ENCODE measurements at places on chromosomes 4 and X.

DNA sequence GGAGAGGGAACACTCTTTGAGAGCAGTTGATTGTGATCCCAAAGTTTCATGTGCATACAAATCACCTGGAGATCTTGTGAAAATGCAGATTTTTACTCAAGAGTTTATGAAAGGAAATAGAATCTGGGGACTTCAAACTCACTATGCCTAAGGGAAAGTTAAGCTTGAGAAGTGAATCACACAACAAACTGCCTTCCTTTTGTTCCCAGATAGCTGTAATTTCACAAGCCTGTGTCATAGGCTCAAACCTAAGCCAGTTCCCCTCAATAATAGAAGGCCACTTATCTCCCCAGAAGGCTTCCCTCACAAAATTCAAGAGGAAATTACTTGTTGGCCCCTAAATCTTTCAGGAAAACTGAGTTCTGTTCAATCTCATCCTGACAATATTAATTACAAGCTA is 132.8 kb upstream of the MAGEB16 start:
- DNase-seq: no peak

- peak; percentile 66 for DNase-seq
These were observed 545 bp downstream of the DOCK11 start for GRCh38 chrX:118495958-118496762.

DNA sequence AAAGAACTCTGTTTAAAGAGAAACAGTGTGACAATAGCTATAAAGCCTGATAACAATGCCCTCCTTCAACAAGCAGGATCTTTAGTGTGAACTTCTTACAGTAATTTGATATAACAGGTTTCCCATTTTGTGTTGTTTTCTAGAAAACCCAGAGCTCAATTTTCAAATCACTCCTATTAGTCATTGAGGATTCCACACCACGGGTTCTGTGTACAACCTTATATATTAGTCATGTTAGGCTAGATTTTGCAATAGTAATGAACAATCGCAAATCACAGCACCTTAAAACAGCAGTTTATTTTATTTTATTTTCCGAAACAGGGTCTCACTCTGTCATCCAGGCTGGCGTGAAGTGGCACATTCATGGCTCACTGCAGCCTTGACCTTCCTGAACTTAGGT is 1020.9 kb upstream of the INTU start:
- DNase-seq: no peak

GRCh38 chr4:158201876-158202275 is 8.4 kb upstream of the TMEM144 start:
- DNase-seq: no peak

DNA sequence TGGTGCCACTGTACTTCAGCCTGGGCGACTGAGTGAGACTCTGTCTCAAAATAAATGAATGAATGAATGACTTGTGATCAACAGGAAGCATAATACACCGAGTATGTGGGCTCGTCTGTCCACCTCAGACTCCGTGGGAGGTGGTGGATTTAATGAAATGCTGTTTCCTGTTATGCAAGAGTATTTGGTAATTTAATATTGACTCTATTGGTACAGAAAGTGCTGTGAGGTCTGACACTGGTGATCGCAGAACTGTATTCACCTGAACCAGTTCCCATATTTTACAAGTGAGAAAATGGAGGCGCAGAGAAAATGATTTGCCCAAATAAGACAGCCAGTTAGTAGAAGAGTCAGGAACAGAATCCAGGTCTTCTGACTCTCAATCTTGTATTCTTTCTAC is 423.3 kb downstream of the RAPGEF2 start:
- DNase-seq: no peak

DNA sequence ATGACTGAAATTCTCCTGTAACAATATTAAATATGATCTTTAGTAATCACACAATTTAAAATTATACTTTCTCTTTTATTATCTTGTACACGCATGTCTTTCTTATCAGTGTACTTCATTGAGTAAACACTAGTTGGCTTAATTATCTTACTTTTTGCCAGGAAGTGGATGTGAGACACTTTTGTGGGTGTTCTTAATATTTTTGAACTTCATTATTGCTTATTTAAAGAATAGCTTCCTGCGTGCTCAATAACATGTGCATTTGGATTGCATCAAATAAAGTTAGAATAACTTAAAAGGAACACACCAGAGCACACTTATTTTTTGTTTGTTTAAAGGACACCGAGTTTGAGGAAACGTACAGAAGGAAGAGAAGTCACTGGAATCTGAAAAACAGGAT is 128.5 kb upstream of the VEGFC start:
- peak; percentile 12 for DNase-seq

- no peak for DNase-seq
These were observed 34.8 kb upstream of the MAP9 start for GRCh38 chr4:155411546-155411945.

DNA sequence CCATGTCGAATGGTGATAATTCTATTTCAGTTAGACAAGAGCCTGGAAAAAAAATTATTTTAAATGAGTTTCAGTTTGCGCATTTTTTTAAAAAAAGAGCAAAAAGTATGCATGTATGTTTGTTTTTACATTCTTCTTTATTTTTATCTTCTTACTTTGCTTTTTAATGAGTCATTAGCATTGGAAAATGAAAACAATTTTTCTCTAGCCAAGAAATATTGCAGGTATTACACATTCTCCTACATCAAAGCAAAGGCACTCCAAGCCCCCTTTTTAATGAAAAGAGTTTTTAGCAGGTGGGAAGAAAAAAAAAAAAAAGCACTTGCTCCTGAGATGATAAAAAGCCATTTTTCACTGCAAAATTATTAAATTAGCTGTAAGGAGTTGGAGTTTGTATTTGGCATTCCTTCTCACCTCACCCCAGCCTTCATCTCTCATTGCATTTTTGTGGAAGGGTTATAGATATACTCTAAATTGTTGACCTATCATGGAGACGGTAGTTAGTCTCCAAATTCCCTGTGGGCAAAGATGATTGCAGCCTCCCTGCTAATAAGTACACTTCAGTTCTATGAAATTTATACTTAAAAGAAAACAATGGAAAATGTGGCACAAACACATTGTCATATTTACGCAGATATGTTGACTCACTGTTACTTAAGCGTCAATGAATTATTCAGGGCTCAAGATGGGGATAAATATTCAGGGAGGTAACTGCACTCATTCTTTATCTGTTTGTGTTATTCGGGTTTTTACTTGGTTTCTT is 43.8 kb downstream of the PALLD start:
- DNase-seq: no peak

- no peak for DNase-seq
These were observed 38.1 kb upstream of the RASGEF1B start for GRCh38 chr4:81509822-81510221.

GRCh38 chr4:89000844-89001360 is 56.1 kb downstream of the FAM13A start:
- DNase-seq: peak; percentile 88

DNA sequence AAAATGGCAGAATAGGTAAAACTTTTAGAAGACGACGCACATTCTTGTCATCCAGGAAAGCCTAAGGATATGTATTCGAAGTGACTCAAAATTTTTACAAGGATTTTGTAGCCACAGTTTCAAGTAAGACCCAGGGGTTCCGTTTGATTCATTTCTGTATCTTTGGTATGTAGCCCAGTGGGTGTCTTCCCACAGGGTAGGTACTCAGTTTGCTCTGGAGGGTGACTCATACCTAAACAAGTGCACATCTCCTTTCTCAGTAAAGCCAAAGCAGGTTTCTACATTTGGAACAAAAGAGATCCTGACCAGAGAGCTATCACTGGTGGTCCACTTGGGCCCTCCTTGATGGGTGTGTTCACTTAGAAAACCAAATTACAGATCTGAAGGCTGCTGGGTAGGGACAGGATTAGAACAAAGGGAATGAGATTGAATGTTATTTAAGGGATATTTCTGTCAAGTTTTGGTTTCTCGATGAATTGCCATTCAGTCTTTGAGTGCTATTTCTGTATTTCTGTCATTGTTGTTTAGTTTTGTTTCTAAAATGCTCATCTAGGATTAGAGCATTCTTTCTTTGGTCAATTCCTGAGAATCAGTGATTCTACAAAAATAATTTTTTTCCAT is 56.1 kb downstream of the PLS3 start:
- DNase-seq: peak; percentile 4

DNA sequence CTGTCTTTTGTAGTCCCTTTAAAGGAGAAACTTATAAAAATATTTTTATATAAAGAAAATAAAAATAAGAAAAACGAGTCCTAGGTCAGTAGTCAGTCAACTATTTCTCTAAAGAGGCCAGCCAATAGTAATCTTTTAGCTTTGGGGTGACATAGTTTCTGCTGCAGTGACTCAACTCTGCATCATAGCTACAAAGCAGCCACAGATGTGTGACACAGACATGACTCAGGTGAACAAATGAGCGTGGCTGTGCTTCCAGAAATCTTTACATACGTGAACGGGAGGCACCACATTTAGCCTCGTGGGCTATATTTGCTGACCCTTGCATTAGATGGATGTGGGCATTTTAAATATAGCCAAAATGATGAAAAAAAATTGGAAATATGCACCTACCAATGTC is 1862.5 kb upstream of the TENM3 start:
- peak; percentile 11 for DNase-seq

- DNase-seq: no peak
These were observed 1.4 kb upstream of the GPR173 start for GRCh38 chrX:53047228-53047627.

All from OCI-M1 (cell line).